ENCODE measurements at places on chromosomes 11 and 22.

DNA sequence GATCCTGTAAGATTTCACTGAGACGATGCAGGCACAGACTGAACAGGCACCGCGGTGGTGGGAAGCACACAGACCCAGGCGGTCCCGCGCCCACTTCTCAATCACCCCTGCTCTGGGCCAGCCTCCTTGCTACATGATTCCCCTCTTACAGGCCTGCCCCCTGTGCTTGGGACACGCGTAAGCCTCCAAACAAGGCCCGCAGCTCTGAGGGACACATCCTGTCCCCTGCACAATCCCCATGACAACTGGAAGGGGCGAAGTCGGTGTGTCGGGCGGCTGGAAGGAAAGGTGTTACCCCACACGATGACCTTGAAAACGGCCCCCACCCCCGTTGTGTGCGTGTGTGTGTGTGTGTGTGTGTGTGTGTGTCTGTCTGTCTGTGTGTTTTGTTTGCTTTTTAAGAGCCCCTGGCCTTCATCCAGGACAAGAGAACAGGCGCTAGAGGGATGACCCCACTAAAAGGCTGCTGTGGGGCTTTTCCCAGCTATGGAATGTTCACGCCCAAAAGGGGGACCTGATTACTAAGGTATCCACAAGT lies 13.1 kb downstream of the CELSR1 start:
- no peak for DNase-seq

DNA sequence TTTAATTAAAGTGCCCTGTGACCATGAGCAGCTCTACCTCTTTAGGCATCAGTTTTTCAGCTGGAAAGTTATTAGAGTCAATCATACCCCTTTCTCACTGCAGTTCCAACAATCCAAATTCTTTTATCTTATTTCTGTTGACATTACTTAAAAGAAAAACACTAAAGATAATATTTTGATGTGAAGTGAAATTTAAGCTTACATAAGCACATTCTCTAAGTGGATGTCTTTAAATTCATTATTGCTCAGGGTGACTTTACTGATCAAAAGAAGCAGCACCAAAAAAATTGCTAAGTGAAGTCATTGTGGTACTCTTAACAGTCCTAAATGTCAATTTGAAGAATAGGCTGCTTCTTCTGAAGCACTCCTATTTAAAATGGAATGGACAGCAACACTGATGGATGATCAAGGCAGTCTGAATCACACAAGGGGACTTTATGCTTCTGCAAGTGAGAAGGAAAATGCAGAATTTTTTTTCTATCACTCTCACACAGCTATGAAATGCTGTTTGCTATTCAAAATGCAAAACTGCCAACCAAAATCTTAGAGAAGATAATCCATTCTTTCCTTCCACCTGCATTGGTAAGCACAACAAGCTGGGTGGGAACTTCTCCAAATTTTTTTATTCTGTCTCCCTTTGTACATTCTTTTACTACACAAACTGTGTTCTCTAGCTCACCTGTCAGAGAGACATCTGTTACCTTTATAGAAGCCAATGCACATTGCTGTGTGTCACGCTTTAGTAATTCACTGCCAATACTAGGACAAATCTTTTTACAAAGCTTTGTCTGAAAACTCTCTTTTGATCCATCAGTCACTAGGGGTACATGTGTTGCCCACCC lies 179.9 kb downstream of the GRIA4 start:
- no peak for DNase-seq

GRCh38 chr11:105611572-105612441 lies 1.9 kb downstream of the GRIA4 start:
- DNase-seq = no peak

- no peak for DNase-seq
Measured at GRCh38 chr22:47197773-47198500, 435.5 kb downstream of the TBC1D22A start.

GRCh38 chr11:34013898-34014571 lies 37.5 kb upstream of the CAPRIN1 start:
- DNase-seq = no peak

DNA sequence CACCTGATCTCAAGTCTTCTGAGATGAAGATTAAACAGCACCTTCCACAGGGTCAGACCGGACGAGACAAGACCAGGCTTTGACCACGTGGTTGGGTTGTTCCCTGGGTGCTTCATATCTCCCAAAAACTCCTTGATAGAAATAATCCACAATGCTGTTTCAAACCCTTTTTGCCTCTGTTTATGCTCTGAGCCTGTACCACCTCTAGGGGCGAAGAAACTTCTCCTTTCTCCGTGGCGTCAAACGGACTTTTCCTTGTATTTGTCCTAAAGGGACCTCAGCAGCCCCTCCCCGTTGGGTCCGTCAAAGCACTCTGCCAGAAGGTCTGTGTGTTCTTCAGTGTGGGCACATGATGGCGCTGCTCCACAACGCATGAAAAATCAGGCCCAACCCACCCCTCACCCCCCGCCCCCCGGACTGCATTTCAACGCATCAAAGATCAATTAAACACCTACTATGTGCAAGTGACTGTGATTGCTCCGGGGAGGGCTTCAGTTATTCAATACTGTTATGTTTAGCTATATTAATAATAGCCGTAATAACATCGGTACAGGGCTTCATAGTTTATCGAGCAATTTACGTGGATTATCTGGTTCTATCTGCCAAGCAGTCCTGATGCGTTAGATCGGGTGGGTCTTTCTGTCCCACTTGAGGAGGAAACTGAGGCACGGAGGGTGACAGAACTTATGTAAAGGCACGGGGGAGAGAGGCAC lies 17.3 kb upstream of the EIF3D start:
- DNase-seq = peak; percentile 25

- no peak for DNase-seq
Measured at GRCh38 chr22:21697880-21698279, 32.1 kb downstream of the PPIL2 start.

DNA sequence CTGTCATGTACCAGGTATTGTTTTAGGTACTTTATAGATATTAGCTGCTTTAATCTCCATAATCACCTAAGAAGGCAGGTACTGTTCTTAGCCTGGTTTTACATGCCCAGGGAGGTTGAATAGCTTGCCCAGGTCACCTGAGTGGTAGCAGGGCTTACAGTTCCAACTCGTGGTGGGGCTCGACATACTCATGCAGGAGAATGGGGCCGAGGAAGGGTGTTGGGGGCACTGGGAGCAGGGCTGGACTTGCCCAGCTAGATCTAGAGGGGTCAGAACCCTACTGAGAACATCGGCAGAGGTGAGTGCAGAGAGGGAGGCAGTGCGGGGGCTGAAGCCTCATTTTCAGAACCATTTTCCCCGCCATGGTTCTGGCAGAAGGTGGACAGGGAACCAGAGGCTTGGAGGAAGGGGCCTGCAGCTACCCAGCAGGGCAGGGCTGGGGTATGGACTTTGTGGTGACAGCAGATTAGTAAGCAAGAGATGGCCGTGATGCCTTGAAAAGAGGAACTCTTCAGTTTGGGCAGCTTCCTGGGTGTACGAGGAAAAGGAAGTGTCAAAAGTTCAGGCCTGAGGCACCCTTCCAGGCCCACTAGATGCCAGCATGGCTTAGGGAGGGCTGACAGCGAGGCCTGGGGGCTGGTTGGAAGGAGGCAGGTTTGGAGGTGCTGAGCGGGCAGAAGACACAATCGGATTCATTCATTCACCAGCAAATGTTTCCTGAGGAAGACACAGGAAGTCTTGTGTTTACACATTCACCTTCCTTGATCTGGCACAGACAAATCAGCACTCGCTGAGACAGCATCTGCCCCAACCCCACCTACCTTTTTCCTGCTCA lies 54.7 kb upstream of the LYVE1 start:
- DNase-seq = peak; percentile 66

DNA sequence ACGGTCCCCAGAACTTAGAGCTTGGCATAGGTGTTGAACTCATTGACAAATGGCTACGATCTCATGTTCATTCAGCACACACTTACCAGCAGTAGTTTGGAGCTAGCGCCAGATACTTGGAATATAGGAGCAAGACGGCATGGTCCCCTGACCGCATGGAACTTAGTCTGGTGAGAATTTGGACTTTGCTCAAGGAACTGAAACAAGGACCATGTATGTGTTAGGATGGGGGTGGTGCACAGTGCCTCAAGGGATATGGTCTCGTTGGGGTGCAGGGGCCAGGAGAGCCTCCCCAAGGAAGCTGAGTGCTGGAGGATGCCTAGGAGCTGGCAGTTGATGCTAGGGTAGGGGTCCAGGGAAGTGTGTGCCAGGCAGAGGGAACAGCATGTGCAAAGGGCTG lies 119.2 kb downstream of the KIAA1671 start:
- no peak for DNase-seq

DNA sequence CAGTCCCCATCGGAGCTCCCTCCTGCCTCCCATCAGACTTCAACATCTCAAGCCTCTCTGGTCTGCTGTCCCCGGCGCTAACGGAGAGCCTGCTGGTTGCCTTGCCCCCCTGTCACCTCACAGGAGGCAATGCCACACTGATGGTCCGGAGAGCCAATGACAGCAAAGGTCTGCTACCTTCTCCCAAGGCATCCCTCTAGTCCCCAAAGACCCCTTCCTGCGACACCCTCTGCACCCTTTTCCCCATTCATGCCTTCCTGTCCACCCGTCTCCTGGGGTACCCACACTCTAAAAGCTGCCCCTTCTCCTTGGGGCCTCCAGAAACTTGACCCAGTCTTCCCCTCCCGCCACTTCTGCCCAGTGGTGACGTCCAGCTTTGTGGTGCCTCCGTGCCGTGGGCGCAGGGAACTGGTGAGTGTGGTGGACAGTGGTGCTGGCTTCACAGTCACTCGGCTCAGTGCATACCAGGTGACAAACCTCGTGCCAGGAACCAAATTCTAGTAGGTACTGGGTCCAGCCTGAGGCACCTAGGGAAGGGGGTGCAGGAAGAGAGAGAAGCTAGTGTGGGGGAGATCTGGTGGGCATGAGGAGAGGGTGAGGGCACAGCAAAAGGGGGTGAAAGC lies 860 bp downstream of the UPK2 start:
- no peak for DNase-seq

GRCh38 chr11:36605221-36606216 lies 7.5 kb upstream of the RAG2 start:
- DNase-seq = no peak

GRCh38 chr11:63745304-63746170 lies 23.0 kb downstream of the ZFTA start:
- DNase-seq = no peak

DNA sequence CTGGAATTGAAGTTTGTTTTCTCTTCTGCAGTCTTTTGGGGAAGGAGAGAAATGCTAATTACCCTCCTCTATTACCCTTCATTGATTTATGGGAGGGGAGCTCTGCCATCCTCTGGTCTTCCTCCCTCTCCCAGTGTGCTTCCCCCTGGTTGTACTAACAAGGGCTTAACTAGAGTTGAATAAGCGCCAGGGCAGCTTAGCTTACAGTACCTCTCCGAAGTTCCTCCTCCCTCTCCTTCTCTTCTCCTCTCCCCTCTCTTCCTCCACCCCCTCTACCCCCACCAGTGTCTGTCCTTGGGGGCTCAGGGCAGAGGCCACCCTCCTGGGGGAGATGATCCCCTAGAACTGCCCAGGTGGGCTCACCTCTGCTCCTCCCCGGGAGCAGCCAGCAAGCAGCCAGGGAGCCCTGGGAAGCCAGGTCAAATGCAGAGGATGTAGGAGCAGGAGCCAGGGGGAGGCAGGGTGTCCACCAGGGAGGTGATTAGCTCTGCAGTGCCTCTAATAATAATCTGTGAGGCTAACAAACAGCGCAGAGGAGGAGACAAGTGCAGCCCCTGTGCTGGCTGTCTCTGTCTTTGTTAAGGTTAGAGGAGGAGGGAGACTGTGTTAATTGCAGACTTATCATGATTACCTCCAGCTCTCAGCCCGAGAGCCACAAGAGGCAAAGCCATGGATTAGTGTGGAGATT lies 191.6 kb upstream of the CADM1 start:
- no peak for DNase-seq

- DNase-seq = no peak
Measured at GRCh38 chr11:19992162-19992561, 168.1 kb downstream of the DBX1 start.

DNA sequence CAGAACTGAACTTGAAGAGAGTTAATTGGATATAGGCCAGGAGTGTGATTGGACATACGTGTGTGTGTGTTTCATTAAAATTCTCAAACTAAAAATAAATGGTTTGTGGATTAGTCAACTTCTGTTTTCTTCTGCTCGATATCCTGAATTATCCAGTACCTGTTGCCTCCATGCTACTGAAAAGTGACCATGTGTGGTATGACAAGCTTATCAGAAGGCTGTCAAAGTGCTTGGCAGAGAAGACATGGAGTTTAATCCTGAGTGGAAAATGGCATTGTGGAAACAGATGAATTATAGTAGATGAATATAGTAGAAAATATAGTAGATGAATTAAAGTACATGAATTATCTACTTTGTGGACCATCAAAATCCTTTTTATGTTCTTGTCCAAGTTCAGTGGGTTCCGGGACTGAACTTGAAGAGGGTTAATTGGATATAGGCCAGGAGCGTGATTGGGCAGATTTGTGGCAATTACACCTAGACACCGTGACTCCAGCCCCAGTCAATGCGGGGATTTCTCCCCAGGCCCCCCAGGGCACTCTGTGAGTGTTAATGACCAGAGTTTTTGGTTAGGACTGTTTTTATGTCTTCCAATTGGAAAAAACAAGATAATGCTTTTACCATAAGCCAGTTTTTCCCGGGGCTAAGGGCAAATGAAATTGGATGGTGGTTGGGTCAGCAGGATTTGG lies 30.1 kb downstream of the GRAMD1B start:
- no peak for DNase-seq

DNA sequence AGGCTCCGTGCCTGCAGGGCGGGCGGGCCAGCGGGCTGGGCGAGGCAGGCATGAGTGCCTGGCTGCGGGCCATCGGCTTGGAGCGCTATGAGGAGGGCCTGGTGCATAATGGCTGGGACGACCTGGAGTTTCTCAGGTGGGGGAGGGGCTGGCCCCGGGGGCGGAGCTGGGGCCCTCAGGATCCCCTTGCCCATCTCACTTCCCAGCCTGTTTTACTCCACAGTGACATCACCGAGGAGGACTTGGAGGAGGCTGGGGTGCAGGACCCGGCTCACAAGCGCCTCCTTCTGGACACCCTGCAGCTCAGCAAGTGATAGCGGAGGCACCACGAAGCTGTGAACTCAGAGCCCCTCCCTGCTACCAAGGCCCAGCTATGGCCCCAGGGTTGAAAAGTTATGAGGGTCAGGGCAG lies 5.9 kb downstream of the PHOX2A start:
- peak; percentile 56 for DNase-seq

DNA sequence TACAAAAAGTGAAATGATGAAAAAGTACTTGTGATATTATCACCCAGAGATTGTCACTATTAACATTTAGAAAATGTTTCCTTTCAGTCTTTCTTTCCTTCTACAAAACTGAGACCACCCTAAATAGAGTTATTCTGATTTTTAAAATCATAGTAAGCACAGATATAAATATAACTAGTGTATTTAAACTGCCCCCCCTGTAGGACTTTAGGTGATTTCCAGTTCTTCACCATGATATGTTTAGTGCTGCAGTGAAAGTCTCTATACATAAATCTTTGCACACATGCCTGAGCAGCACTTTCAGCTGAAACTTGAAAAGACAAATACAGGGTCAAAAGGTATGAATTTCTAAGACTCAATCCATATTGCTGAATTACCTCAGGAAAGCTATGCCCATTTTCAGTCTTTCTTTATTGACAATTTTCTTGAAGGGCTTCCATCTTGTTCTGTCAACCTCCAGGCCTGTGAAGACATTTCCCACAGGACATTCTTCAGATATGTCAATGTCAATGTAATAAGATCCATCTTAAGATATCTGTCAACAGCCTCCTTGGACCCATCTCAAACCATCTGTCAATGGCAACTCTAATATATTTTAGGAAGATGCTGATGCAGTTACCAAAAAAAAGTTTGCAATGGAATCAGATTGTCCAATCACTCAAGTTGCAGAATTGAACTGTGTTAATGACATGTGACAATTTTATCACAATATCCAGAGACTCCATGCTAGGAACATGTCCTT lies 30.8 kb upstream of the LDLRAD3 start:
- DNase-seq = no peak

- DNase-seq = no peak
Measured at GRCh38 chr11:45022294-45023064, 71.8 kb upstream of the TP53I11 start.
